ENCODE measurements at places on chromosomes 13 and 19.

- no peak for DNase-seq
Observed at GRCh38 chr13:51955816-51956603, 55.2 kb downstream of the ATP7B start.

- DNase-seq: peak; percentile 7
Observed at GRCh38 chr13:106274551-106275203, 260.8 kb downstream of the EFNB2 start.

DNA sequence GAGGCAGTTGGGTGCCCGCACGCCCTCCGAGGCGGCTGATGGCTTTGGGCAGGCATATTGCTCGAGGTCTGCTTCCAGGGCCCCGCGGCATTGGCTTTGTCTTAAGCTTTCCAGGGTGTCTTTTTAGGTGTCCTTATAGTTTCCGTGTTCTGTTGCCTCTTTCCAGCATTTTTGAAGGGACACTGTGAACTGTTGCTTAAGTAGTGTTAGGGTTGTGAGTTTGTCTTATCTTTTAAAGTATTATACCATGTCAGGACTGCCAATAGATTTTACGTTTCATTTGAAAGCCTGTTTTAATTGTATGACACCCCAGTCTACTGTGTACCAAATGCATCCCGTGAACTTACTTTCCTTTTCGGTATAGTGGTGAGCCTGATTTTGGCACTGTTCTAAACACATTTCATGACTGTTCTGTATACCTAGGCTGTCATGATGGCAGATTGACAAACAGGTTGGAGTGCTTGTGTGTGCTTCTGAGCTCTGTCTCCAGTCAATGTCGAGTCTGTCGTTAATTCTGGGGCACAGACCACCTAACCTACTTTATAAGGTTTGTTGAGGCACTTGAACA is 656 bp downstream of the PCCA start:
- DNase-seq: no peak

- DNase-seq: peak; percentile 71
Observed at GRCh38 chr13:43301346-43301969, 278.1 kb downstream of the DNAJC15 start.

- no peak for DNase-seq
Observed at GRCh38 chr13:87677043-87677495, 5.9 kb downstream of the SLITRK5 start.

DNA sequence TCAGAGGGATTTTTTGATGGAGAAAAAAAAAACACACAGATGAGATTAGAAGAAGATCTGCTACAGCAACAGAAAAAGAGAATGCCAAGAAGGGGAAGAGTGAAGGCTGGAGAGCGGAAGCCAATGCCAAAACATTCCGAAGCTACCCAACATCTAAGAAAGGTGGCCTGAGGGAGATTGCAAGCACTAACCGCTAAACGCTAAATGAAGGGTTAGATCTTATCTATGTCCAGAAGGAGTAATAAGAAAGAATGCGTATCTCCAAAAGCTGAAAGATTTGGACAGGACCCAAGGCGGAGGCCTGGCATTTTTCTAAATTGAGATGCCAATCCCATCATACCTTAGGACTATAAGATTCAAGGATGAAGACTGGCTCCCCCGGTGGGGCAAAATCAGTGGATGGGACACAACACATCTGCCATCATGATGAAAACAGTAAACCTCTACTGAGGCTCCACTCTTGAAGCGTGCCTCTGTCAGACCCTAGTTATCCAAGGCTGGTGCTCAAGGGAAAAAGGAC is 15.6 kb upstream of the HMGB1 start:
- DNase-seq: no peak

GRCh38 chr13:60811581-60811980 is 414.6 kb downstream of the TDRD3 start:
- DNase-seq: no peak

DNA sequence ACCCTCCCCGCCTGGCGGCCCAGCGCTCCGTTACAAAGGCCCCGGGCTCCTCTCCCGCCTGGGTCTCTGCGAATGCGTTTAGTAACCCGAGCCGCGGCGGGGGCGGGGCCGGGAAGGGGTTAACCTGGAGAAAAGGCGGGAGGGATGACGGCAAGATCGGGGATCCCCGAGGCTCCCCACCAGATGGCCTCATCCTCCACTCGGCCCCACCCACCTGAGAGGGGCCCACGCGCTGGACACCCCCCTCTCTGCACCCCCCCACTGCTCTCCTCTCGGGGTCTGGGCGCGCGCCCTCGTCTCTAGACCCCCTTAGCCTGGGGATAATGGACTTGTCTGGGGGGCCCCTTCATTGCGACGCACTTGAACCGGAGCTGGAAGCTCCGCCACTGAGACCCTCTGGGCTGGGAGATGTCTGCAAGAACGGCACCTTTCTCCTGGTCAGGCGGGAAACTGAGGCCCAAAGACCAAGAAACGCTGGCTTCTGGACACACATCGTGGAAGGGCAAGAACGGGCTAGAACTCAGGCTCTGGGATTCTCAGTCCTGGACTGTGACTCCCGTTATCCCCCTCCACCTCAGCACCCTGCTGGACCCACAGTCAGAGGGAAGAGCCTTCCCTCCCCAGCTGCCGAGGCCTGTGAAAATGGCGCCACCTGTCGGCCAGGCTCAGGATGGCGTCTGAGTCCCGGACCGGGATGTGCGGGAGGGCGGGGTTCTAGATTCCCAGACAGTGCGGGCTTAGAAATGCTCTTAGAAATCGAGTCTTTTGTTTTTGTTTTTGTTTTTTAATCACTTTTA is 2.9 kb upstream of the LTBP4 start:
- peak; percentile 90 for DNase-seq

- DNase-seq: peak; percentile 20
Observed at GRCh38 chr13:90640976-90641375, 706.5 kb upstream of the MIR17HG start.

GRCh38 chr19:13260883-13261653 is 110.9 kb downstream of the IER2 start:
- peak; percentile 80 for DNase-seq

DNA sequence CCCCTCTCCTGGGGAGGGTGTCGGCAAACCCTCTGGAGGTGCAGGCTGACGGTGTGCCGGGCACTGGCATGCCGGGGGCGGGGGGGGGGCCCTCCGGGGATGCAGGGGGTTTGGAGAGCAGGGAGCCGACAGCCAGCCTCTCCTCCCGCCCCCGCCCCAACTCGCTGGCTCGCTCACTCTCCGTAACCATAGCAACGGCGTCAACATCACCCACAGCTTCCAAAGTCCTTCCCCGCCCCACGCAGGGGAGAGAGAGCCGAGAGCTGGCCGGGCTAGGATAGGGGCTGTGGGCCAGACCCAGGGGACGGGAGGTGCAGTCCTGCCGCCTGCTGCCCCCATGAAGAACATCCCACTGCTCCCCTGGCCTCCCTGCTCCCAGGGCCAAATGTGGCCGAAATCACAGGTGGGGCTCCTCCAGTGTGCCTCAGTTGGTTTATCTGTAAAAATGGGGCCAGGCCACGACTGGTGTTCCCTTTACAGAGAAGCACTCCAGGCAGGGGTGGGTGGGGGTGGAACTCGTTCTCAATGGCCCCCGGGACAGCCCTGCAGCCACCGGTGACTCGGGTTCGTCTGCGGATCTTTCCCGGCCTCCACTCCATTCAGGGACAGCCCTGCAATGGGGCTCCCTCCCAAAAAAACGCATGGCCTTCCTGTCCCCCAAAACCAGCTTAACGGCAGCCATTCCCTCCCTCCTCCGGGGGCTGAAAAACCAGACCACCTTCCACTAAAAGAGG is 3.2 kb downstream of the KLF16 start:
- DNase-seq: peak; percentile 76
